ENCODE measurements at places on chromosomes 6 and 20. TPM values are rescaled to one million over a fixed set of nuclear protein-coding genes. Genes with fewer than 3 reads are reported as not detected.

DNA sequence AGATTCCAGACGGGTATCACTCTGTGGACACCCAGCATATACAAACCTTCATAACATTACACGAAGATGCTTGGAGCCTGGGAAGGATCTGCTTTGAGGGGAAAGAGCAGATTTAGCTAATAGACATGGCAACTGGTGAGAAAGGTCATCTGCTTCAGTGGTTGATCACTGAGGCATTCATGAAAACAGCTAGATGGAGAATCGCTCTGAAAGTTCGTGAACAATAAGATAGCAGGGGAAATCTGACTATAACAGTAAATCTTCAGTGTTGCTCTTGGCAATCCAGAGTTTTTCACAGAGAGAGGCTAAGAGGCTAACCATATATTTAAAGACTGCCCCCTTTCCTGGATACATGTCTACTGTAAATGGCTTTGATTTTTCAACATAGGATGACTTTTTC, 245.3 kb downstream of the FARS2 start:
- no peak for DNase-seq

Gene TULP4
- total RNA-seq, result 70.1 TPM

DNA sequence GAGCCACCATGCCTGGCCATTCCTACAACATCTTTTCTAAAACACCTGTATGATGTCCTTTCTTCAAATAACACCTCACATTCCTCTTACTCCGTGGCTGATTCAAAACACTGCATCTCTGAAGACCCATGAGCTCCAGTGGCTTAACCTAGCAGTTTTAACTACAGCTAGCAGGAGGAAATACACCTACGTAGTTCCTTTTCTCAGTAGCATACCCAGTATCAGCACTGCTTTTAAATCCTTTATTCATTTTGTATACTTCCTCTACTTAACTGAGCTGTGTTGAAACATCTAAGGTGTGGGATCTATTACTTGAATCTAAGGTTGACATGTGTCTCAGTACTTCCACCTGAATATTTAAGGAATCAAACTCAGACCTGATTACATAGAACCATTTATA, 113.6 kb upstream of the CCDC28A start:
- no peak for DNase-seq

Gene ZNF335
- 12.2 TPM for total RNA-seq

GRCh38 chr6:73371984-73372383, 2.3 kb upstream of the OOEP start:
- no peak for DNase-seq

GRCh38 chr20:49185071-49185761, 2.9 kb downstream of the STAU1 start:
- DNase-seq, result no peak

- DNase-seq, result no peak
These were observed 77.8 kb downstream of the STMND1 start for GRCh38 chr6:17179530-17180073.

DNA sequence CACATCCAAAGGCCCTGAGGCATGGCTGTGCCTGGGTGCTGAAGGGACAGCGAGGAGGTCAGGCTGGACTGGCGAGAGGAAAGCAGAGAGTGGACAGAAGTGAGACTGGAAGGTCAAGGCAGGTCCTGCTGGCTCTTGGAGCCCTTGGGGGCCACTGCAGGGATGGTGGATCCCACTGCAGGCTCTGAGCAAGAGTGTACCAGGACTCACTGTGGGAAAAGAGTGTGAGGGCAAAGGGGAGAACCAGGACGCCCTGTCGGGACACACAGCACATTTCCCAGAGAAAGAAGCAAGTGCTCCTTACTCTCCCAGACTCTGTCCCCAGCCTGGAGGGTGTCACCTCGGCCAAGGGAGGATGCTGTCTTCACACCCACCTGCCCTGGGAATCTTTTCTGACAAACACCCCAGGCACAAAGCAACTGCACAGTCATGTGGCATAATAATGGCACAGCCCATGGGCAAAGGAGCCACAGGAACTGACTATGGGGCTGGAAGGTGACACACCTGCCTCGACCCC, 172.3 kb upstream of the CST7 start:
- no peak for DNase-seq

Gene SCUBE3
- 4.7 TPM for total RNA-seq

- DNase-seq, result no peak
These were observed 20.5 kb upstream of the ASCC3 start for GRCh38 chr6:100901582-100901981.

- no peak for DNase-seq
These were observed 154.6 kb downstream of the SASH1 start for GRCh38 chr6:148497257-148497656.

Gene SPATA2
- 3.5 TPM for total RNA-seq

Gene GSTA1
- total RNA-seq, result 8.5 TPM

Gene RNF217
- 14.8 TPM for total RNA-seq

- no peak for DNase-seq
These were observed 1.2 kb downstream of the TCFL5 start for GRCh38 chr20:62860391-62860923.

- DNase-seq, result peak; percentile 50
These were observed 23.8 kb downstream of the ANKS1A start for GRCh38 chr6:34912715-34913464.

All from SJSA1 (cell line).